Psoas muscle (tissue), 8 donors: ENCODE measurements at places on chromosomes 13 and 19. TPM values are rescaled to one million over a fixed set of nuclear protein-coding genes. Genes with fewer than 3 reads are reported as not detected.

The CD70 gene
- total RNA-seq: not detected

The CGB2 gene
- total RNA-seq: not detected

The NOVA2 gene
- total RNA-seq: 2.4 TPM

The FCER2 gene
- not detected for total RNA-seq

The CA11 gene
- 8.6 TPM for total RNA-seq

The NLRP4 gene
- total RNA-seq: not detected

The RNF225 gene
- not detected for total RNA-seq

The FGF21 gene
- 6.2 TPM for total RNA-seq

The ITGBL1 gene
- total RNA-seq: 5.7 TPM

The ZNF100 gene
- total RNA-seq: 3.1 TPM

The ATP1A3 gene
- not detected for total RNA-seq

The KLK7 gene
- not detected for total RNA-seq

The FPR3 gene
- total RNA-seq: 2.3 TPM

The OR10H4 gene
- total RNA-seq: not detected

The SLC25A42 gene
- 40.2 TPM for total RNA-seq

The ZNF865 gene
- 19.9 TPM for total RNA-seq

The DLL3 gene
- not detected for total RNA-seq
